Activated CD8-positive, alpha-beta memory T cell treated with anti-CD3 and anti-CD28 coated beads for 48 hours (primary cell): ENCODE measurements at places on chromosomes 3 and 15.

DNA sequence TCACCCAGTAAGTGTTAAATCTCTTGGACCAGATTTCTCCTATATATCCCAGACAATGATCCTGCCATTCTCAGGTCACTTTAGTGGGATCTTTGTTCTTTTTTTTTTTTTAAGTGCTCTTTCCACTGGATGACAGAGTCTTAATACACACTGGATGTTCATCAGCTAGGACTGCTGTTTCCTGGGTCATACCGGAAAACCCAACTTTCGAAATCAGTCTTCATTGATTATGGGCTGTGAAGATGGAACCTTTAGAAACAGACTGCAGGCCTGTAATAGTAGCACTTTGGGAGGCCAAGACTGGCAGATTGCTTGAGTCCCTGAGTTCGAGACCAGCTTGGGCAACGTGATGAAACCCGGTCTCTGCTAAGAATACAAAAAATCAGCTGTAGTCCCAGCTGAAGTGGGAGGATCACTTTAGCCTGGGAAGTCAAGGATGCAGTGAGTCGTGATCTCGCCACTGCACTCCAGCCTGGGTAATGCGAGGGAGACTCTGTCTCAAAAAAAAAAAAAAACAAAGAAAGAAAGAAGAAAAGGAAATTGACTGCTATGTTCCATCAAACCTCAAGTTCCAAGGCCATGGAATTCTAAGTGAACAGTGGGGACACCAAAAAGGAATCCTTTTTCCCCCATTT is 2.3 kb downstream of the EOGT start:
- no peak for DNase-seq

- no peak for DNase-seq
These were observed 32.8 kb downstream of the SEC62 start for GRCh38 chr3:169999433-169999832.

DNA sequence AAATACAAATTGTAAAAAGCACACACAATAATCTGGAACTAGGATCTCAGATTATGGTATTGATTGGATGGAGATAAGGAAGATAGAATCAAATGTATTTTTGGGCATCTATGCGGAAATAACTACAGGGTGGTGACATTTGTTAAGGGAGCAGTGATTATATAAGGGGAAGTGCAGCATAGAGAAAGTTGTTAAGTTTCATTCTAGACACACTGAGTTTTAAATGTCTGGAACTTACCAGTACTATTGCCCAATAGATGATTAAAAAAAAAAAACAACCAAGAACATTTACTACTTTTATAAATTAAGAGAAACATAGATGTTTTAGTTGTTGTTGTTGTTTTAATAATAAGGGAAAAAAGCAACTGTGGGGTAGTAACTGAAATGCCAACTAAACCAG is 32.1 kb upstream of the C3orf38 start:
- DNase-seq = no peak

DNA sequence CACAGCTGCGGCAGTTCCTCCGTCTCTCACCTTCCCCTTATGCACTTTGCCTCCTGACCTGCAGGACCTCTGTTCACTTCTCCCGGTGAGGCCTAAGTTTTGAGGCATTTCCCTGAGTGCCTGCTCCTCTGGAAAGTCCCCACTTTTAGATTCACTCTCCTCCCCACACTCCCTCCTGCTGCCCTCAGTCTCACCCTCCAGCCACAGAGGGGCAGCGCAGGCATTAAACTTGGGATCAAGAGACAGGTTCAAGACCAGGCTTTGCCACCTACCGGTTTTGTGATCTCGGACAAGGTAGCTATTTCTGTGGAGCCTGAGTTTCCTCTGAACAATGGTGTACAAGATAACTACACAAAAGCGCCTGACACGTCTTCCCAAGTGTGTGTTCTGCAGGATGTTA is 19.4 kb downstream of the SLC6A11 start:
- no peak for DNase-seq

DNA sequence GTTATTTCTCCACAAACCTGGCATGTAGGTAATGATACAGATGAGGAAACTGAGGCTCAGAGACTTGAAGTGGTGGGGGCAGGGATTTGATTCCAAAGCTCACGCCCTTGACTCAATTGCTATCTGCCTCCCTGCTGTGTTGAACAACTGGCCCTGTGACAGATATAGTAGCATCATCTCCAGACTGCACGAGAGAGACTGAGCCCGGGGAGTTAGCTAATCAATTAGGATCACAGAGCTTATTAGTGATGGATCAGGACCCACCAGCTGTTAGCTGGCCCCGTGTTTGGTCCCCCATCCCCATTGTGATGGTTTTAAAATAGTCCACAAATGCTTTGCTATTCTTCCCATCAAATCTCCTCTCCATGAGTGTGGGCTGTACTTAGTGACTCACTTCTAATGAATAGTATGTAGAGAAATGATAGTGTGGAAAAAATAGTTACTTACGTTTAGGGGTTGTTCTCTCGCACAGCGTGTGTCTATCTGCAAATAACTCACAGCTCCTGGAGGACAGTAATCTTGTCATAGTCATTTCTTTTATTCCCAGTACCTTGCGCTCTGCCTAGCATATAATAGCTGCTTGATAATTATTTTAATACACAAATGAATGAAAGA is 74.4 kb upstream of the KLF13 start:
- DNase-seq = no peak

DNA sequence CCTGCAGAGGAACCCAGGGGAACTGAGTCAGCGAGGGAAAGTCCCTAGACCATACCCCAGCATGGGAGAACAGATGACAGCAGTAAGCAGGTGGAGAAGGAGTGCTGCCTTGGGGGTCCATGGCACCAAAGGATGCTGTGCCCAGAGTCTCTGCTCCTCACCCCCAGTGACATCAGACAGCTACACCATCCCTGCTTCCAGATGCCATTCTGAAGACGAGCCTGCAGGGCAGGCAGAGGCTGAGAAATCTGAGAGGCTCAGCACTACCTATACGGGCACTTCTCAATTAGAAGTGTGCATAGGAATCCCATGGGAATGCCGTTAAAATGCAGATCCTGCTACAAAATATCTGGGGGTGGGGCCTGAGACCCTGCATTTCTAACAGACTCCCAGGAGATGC is 211.3 kb upstream of the NSMCE3 start:
- DNase-seq = no peak

DNA sequence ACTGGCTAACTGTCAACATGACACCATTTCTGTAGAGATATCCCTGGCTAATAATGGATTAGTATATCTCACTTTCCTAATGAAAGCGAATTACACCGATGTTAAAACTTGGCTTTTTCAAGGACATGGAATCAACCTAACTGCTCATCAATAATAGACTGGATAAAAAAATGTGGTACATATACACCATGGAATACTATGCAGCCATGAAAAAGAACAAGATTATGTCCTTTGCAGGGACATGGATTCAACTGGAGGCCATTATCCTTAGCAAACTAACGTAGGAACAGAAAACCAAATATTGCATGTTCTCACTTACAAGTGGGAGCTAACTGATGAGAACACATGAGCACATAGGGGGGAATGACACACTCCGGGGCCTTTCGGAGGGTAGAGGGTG is 62.6 kb downstream of the ZIC1 start:
- no peak for DNase-seq

DNA sequence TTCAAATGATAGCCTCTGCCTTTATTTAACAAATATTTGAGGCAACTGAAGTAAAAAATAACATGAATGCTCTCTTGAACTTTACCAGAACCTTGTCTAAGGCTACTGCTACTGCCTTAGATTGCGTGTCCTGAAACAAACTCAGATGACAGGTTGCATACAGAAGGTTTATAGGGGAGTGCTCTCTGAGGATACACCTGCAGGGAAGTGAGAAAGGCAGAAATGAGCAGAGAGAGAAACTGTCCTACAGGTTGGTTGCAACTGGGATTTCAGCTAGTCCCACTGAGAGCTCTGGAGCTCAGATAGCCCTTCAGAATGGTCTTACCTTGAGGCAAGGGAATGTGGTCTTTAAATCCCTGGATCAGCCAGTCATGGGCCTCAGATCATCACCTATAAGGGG is 165.5 kb downstream of the IL5RA start:
- DNase-seq = no peak

DNA sequence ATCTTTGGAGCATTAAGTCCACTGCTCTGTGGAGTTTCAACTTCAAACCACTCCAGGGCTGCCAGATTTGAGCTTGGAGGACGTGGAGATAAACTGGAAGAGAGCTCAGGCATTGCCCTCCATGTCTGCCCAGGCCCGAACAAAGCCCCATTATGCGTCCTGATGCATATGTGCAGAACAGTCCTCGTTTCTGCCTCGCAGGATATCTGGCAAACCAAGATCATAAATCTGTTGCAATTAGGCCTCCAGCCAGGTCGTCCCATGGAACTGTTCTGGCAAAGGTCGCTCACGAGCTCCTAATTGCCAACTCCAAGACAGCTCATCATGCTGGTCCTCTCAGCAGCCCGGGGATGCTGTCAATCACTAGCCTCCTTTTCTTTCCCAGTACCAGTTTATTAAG is 91.2 kb downstream of the SEMA5B start:
- no peak for DNase-seq

- no peak for DNase-seq
These were observed 60.7 kb upstream of the HEG1 start for GRCh38 chr3:125116311-125117080.

- DNase-seq = no peak
These were observed 98.1 kb downstream of the CORO2B start for GRCh38 chr15:68676926-68677325.

DNA sequence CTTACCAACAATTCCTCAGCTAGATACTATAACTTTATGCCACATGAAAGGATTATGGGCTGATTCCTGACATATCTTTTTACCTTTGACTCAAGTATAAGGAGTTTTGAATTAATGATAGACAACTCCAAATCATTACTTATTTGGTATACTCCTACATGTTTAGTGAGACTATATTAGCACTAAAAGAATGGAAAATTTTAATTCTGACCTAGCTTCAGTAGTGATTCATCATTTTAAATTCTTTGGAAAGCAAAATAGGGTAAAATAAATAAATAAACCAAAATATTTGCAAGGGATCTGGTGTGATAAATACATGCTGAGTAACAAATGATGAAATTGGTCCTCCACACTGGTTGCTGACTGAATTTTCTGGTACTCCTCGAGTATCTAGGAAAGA is 42.3 kb upstream of the VGLL3 start:
- DNase-seq = no peak

DNA sequence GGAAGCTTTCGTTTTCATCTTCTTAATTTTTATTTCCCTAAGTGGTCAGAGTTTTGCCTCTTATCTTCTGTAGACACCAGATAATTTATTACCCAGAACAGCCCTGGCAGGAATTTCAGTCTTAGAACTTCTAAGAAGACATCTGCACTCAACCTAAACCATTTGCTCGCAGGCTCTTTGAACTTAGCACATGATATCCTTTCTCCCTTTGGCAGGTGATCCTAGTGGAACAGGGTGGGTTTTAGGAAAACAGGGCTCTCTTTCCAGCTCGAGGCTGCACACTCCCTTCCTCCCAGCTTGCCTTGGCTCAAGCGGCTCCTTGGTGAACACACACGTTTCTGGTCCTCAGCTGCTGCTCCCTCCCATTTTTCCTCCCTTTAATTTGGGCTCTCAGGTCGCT is 116.5 kb downstream of the THSD4 start:
- DNase-seq = no peak

DNA sequence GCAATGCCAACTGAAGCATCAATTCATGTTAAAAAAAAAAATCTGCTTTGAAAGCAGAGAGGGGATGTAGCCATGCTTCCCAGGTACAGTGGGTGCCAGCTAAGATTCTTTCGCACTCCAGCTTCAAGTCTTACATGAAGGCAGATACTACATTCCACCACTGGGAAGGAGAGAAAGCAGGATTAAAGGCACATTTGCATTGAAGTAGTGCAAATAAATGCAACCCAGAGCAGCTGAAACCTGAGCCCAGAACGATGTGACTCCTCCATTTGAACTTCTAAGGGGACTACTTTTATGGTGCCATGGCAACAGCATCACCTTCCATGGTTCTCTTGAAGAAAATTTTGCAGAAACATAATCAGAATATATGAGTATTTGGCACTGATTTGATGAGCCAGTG is 19.1 kb upstream of the GJD2 start:
- no peak for DNase-seq

- no peak for DNase-seq
These were observed 274.2 kb downstream of the LRTM1 start for GRCh38 chr3:54653456-54654195.

- DNase-seq = no peak
These were observed 1.7 kb downstream of the ATR start for GRCh38 chr3:142576792-142577191.

- DNase-seq = no peak
These were observed 540.9 kb upstream of the MDFIC2 start for GRCh38 chr3:70853161-70853944.

DNA sequence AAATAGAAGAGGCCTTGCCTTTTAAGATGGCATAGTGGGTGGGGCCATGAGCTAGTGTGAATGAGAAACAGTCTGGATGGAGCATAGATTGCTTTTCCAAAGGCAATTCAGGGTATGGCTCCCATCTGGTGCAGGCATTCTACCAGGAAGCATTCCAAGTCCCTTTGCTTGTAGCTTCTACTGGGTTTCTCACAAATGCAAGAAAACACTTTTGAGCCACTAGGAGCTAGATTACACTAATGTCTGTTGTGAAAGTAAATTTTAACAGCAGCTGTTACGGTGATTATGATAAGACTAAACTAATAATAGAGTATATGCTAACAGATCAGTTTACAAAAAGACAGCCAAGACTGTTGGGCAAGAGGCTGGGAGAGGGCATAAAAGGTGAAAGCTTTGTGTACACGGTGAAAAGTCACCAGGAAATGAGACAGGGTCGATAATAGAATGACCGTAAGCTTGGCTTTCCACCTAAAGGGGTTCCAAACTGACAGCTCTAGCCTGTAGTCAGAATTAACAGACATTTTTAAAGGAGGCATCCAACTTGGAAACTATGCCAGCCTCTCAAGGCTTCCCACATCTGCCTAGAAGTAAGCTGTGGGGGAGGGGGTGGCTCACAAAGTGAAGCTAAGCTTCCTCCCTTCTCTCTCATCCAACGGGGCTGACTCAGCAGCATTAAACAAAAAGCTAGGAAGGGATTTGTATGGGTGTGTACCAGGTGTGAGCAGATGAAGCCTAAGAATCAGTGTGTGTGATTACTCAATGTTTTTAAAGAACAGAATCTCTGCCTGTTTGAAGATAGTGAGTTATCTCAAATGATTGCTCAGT is 61.1 kb upstream of the GPD1L start:
- no peak for DNase-seq

DNA sequence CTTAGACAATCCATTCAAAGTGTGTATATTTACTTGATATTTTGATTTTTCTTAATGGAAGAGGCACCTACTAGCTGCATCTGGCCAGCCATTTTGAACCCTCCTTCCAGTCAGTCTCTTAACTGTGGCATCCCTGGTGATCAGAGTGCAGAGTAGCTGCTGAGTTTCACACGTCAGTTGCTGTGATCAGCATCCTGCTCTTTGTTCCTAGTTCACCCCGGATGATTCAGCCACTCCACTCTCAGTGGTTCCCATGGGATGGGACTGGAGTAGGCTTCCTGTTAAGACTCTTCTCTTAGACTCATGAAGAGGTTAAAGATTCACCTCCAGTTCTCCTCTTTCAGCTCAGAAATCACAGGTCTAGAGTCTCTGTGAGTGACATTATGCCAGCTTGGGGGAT is 75.8 kb downstream of the STXBP5L start:
- DNase-seq = no peak
